A172 (cell line): ENCODE measurements at places on chromosomes 2 and 18.
A peak's percentile ranks its signal among the peaks of the same experiment; 100 is the strongest.

GRCh38 chr2:55827855-55828254, 95.7 kb downstream of the EFEMP1 start:
- no peak for DNase-seq

DNA sequence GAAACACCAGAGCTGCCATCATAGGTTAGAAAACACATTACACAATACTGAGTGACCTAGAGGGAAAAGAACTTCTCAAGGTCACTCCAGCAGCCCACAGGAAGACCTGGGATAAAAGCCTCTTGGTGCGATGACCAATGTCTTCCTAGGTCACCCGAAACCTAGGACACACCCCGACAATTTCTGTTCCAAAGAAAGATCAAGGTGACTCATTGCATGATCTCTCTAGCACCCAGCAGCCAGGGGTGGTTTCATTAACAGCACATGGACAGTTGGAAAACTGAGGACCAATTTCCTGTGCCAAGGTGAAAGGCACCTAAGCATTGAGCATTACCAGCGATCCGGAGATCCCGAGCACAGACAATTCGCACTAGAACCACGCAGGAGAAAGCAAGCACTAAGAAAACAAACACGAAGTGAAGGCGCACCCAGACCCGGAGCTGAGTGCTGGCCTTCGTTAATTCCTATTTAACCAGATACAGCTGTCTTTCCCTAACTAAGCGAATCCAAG, 1.5 kb downstream of the CACNB4 start:
- DNase-seq: peak; percentile 59

DNA sequence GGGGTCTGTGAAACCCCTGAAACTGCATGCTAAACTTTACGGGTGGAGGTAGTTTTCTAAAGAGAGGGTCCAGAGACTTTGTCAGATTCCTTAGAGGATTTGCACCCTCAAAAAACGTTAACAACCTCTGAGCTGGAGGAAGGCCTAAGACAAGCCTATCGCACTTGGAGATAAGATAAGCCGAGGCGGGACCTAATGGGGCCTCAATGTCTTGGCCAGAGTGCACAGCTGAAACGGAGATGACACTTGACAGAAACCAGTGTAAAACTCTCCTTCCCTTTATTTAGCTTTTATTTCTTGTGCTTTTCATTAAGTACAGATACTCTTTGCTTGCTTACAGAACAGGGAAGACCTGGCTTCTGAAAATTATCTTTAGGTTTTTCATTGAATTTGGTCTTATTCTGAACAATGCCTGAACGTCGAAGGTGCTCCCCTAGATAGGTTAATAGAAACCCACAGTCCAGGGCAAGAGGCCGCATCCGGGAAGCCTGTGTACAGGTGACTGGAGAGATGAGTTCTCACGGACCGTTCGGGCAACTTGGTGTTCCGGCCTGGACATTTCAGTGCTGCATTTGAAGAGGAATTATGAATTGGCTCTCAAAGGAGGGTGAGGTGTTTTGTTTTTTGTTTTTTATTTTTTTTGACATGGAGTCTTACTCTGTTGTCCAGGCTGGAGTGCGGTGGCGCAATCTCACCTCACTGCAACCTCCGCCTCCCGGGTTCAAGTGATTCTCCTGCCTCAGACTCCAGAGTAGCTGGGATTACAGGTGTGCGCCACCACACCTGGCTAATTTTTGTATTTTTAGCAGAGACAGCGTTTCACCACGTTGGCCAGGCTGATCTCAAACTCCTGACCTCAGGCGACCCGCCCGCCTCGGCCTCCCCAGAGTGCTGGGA, 49.7 kb downstream of the SH3BP4 start:
- DNase-seq: no peak

DNA sequence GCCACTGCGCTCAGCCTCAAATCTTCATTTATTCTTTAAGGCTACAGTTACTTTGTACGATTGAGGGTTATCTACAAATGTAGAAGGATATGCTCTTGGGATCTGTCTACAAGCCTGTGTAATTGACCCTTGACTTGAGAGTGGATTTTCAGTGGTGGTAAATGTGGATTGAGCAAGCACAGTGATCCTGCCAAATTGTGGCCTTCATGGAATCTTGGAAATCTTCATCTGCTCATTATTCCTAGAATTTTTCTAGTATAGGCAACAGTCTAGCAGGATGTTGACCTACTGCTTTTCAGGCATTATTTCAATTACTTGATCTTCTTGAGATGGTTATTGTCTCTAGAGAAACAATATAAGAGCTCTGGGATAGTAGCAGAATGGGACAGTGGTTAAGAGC, 226.1 kb upstream of the REV1 start:
- DNase-seq: no peak

DNA sequence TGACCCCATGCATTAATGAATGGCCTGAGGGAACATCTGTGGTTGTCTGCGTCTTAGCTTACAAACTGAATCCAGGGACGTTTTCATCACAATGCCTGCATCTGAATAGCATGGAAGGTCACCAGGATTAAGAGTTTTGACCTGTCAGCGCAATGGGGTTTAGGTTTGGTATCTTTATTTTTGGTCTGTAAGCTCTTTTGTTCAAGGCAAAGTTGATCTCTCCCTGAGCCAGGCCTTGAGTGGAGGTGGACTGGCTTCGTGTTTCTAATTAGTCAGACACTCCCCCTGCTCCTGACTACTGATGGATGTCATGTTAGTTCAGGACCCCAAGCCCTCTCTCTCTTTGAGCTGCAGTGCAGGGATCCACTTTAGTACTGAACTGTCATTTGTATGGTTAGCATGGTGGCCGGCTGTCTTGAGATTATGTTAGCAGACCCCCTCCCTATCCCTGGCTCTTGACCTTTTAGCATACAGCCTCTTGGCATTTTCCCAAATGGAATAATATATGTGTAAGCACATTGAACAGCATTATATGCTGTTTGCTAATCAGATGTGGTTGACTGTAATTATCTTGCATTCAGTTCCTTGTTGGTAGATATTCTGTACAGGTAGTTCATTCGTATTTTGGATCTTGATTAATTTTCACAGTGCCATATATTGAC, 59.2 kb downstream of the LYPD6 start:
- DNase-seq: no peak

DNA sequence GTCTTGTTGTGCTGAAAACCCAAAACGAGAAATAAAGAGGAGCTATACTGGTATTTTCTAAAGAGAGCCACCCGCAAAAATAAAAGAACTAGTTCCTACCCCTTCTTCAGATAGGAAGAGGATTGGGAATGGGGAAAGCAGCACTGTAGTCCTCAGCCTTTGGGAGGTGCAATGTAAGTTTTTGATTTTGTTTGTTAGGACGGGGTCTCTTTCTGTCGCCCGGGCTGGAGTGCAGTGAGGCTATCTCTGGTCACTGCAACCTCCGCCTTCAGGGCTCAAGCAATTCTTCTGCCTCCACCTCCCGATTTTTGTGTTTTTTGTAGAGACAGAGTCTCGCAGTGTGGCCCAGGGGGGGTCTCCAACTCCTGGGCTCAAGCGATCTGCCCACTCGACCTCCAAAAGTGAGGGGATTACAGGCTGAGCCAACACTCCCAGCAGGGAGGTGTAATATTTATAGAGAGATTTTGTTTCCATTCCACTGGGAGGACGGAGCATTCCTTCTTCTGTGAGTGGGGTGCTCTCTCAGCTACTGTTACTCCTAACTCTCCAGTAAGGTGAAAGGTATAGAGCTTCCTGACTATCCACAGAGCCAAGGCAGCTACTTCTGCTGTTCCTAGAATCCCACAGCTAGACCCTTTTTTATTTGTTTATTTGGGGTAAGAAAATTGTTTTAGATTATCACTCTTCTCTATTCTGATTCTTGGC, 13.1 kb upstream of the GULP1 start:
- no peak for DNase-seq

- DNase-seq: no peak
Measured at GRCh38 chr18:484749-485464, 15.6 kb downstream of the COLEC12 start.

- no peak for DNase-seq
Measured at GRCh38 chr18:31233621-31234275, 71.1 kb upstream of the DSC1 start.

GRCh38 chr2:156890529-156891148, 366.9 kb upstream of the GALNT5 start:
- DNase-seq: no peak

GRCh38 chr18:56235071-56235470, 403.3 kb downstream of the TXNL1 start:
- DNase-seq: no peak

DNA sequence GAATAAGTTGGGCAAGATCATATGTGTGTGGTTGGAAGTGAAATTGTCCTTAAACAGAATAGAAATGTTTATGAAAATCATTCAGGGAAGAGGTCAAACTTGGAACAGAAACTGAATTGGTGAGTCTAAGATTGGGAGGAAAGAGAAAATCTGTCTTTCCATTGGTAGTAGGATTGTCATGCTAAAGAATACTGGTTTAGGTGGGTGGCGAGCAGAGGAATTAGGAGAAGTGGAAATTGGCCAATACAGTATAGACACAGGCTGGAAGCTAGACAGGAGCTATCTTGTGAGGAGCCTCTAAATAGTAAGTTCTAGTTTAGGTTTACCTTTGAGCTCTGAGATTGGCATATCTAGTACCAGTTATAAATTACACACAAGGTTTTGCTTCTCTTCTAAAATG, 80.9 kb upstream of the KYNU start:
- DNase-seq: no peak

GRCh38 chr18:79695269-79695668, 15.7 kb downstream of the CTDP1 start:
- no peak for DNase-seq

GRCh38 chr18:49658823-49659404, 97.1 kb downstream of the LIPG start:
- no peak for DNase-seq

DNA sequence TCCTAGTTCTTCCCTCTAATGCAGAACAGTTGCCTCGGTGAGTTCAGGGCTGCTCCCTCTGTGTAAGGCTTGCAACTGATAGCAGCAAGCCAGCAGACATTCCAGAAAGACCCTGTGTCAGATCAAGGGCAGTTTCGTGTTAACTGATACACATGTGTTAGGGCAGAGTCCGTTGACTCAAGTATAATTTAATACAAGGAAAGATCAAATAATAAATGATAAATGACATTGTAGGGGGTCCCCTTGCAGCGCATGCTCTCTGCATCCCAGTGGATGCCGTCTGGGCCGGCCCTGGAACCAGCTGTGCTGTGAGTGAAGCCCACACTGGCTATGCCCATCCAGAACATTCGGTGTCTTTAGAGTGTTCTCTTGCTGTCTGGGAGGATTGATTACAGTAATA, 180.3 kb downstream of the AGAP1 start:
- no peak for DNase-seq

DNA sequence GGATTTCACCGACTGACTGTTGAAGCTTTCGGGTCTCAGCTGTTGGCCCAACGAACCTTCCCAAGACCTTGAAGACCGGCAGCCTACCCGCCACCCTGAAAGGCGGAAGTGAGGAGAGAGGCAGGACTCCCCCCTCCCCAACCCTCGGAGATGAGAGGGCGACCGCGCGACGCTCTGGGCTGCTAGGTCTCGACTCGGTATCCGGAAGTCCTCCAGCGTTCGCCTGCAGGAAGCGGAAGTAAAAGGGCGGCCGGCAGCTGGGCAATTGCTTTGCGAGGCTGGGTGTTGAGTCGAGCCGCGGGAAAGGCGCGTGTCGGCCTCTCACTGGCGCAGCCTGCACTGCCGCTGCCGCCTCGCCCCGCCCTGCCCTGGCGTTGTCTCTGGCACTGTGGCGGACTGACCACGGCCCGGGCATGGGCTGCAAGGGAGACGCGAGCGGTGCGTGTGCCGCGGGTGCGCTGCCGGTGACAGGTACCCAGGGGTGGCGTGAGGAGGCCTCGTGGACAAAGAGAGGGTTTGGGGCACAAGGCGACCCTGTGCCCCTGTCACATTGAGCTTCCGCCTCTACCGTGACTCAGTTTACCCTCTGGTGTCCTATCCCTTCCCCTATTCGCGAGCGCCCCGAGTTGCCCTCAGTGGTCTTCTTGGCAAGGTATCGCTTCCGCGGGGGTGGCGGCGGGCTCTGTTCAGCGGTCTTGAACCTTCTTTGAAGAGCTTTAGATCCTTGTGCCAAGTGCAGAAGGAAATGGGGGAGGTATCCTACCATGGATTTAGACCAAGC, at the start of gene UGGT1:
TSS of gene UGGT1 (plus strand) at position 256 of the 781 bp plus-strand sequence. CDS start at position 414, 158 bp downstream.
- DNase-seq: peak; percentile 96

GRCh38 chr2:83081826-83082690, 1377.0 kb downstream of the SUCLG1 start:
- peak; percentile 51 for DNase-seq

DNA sequence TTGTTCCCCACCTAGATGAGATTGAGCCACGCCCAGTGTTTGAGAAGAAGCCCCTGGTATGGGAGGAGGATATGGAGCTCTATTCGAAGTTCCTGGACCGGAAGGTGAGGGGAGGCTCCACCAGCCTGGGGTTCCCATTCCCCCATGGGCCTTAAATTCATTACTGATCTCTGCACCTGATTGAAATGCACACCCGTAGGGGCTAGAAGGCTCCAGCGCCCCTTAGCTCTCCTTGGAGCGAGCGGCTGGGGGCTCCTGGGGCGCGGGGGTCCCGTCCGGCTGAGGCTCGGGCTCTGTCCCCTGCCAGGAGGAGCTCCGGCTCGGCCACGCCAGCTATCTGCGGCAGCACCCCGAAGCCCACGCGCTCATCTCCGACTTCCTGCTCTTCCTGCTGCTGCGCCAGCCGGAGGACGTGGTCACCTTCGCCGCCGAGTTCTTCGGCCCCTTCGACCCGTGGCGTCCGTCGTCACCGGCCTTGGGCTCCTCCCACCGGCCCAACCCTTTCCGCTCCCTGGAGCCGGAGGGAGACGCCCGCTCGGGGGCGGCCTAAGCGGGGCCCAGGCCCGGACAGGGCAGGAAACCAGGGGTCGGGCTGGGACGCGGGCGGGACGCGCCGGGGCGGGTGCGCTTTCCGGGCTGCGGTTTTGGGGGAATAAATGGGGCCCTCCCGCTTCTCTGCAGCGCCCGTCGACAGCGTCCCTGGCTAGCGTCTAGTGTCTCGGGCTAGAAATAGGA, 10.9 kb downstream of the CATIP start:
- no peak for DNase-seq

GRCh38 chr2:1824202-1824905, 80.0 kb upstream of the PXDN start:
- peak; percentile 26 for DNase-seq

DNA sequence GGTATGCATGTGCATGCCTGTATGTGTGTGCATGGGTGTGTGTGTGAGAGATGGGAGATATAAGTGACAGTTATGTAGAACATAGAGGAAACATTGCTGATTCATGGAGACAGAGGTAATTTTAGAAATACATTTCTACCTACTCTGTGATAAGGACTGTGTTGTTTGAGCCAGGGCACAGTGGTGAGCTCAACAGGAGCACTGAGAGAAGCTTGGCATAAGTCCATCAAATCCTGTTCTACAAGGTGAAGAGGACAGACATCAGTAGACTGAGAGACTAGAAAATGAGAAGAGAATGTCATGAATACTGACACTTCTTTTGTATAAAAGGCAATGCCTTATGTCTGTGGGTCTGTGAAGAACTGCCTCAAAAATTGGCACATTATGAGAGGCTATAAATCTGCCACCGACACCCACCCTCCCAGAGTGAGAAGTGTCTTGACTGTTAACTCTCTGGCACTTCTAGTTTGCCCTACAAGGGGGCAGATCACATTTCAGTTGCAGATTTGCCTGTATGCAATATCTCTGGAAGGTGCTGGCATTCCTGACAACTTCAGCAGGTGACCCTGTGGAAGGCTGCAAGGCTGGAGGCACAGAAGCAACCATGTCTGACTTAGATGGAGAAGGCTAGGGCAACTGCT, 962.3 kb upstream of the NRXN1 start:
- DNase-seq: no peak
